ENCODE measurements at places on chromosomes 11 and 22. TPM values are rescaled to one million over a fixed set of nuclear protein-coding genes. Genes with fewer than 3 reads are reported as not detected.

The SERPING1 gene
- 0.56 TPM for total RNA-seq

The CD3E gene
- not detected for total RNA-seq

The FREY1 gene
- total RNA-seq, result 0.75 TPM

The TEX54 gene
- not detected for total RNA-seq

The GALNT18 gene
- 3.0 TPM for total RNA-seq

The CRYBA4 gene
- not detected for total RNA-seq

The NNMT gene
- 378 TPM for total RNA-seq

The JAML gene
- total RNA-seq, result 0.19 TPM

The C11orf42 gene
- total RNA-seq, result not detected

The FADS2 gene
- total RNA-seq, result 65.6 TPM

The TCN1 gene
- not detected for total RNA-seq

The IL10RA gene
- total RNA-seq, result not detected

The RIMBP3B gene
- total RNA-seq, result not detected

The FAM111B gene
- 6.3 TPM for total RNA-seq

The A4GALT gene
- 8.5 TPM for total RNA-seq

The HPX gene
- total RNA-seq, result 0.28 TPM

The TYR gene
- total RNA-seq, result not detected

The TRAF6 gene
- 7.7 TPM for total RNA-seq

The GGT5 gene
- total RNA-seq, result 6.7 TPM

The ZDHHC8 gene
- total RNA-seq, result 16.0 TPM

The OR51B4 gene
- not detected for total RNA-seq

The VSIG10L2 gene
- not detected for total RNA-seq

The SCGB1C1 gene
- total RNA-seq, result not detected

The APOBEC3B gene
- total RNA-seq, result 0.38 TPM

The CCDC157 gene
- 1.0 TPM for total RNA-seq

The POU2AF2 gene
- total RNA-seq, result not detected

The TMEM121B gene
- 0.36 TPM for total RNA-seq

The MB gene
- not detected for total RNA-seq

The KIF18A gene
- total RNA-seq, result 15.4 TPM

The KRTAP5-1 gene
- not detected for total RNA-seq

The VWCE gene
- 4.1 TPM for total RNA-seq
